ENCODE measurements at places on chromosomes 2 and 18. TPM values are rescaled to one million over a fixed set of nuclear protein-coding genes. Genes with fewer than 3 reads are reported as not detected.

ABHD1 gene
- total RNA-seq = 0.31 TPM

NFU1 gene
- 38.5 TPM for total RNA-seq

UGT1A4 gene
- not detected for total RNA-seq

CPSF3 gene
- 41.6 TPM for total RNA-seq

ZBTB7C gene
- total RNA-seq = 0.94 TPM

RESP18 gene
- not detected for total RNA-seq

PDE11A gene
- 1.3 TPM for total RNA-seq

DNAJC27 gene
- 18.5 TPM for total RNA-seq

CEBPZ gene
- 49.5 TPM for total RNA-seq

MAP3K19 gene
- 1.6 TPM for total RNA-seq

FNDC4 gene
- 43.2 TPM for total RNA-seq

MC2R gene
- not detected for total RNA-seq

REG3A gene
- not detected for total RNA-seq

RAD51AP2 gene
- total RNA-seq = 0.94 TPM

TIGD1 gene
- total RNA-seq = 14.1 TPM

CYRIA gene
- total RNA-seq = 199 TPM

BIRC6 gene
- 456 TPM for total RNA-seq

UGT1A10 gene
- total RNA-seq = not detected

ZNF385B gene
- total RNA-seq = 18.2 TPM

LIPT1 gene
- 4.7 TPM for total RNA-seq

ANTXR1 gene
- 31.9 TPM for total RNA-seq

CD302 gene
- 1.9 TPM for total RNA-seq

TEX261 gene
- 20.3 TPM for total RNA-seq

ZDBF2 gene
- total RNA-seq = 34.4 TPM

CKAP2L gene
- total RNA-seq = 4.7 TPM

ANKMY1 gene
- 27.9 TPM for total RNA-seq

TANC1 gene
- 16.0 TPM for total RNA-seq

NPPC gene
- total RNA-seq = not detected

RAB17 gene
- total RNA-seq = not detected

GTF2A1L gene
- 1.6 TPM for total RNA-seq

SH3RF3 gene
- 22.5 TPM for total RNA-seq

PARD3B gene
- 8.8 TPM for total RNA-seq

DYNAP gene
- not detected for total RNA-seq

SLC16A14 gene
- total RNA-seq = 49.5 TPM

PLEKHH2 gene
- 12.5 TPM for total RNA-seq

CIAO1 gene
- total RNA-seq = 93.9 TPM

DNAJB2 gene
- 103 TPM for total RNA-seq

ST8SIA5 gene
- total RNA-seq = 31.9 TPM

EMILIN1 gene
- total RNA-seq = 2.2 TPM

SP110 gene
- 2.2 TPM for total RNA-seq

ZNG1B gene
- 63.9 TPM for total RNA-seq

PROM2 gene
- 9.4 TPM for total RNA-seq

KCNG3 gene
- 0.31 TPM for total RNA-seq

ZNF638 gene
- 570 TPM for total RNA-seq

DLGAP1 gene
- 277 TPM for total RNA-seq

C2orf15 gene
- total RNA-seq = 1.6 TPM
